Lung (tissue), 17 donors: ENCODE measurements at places on chromosomes 1 and 21. TPM values are rescaled to one million over a fixed set of nuclear protein-coding genes. Genes with fewer than 3 reads are reported as not detected.

OPTC gene
- total RNA-seq: not detected

HMCN1 gene
- 149 TPM for total RNA-seq

MYOM3 gene
- total RNA-seq: 0.11 TPM

LCE3E gene
- not detected for total RNA-seq
